Ureter (tissue), 1 donor: ENCODE measurements at places on chromosomes 11 and 22.

GRCh38 chr22:27391092-27391770, 410.3 kb downstream of the MN1 start:
- peak; percentile 60 for DNase-seq

GRCh38 chr11:71488681-71489270, 35.8 kb downstream of the NADSYN1 start:
- no peak for DNase-seq

- DNase-seq, result no peak
Measured at GRCh38 chr11:98871690-98872089, 149.1 kb upstream of the CNTN5 start.

DNA sequence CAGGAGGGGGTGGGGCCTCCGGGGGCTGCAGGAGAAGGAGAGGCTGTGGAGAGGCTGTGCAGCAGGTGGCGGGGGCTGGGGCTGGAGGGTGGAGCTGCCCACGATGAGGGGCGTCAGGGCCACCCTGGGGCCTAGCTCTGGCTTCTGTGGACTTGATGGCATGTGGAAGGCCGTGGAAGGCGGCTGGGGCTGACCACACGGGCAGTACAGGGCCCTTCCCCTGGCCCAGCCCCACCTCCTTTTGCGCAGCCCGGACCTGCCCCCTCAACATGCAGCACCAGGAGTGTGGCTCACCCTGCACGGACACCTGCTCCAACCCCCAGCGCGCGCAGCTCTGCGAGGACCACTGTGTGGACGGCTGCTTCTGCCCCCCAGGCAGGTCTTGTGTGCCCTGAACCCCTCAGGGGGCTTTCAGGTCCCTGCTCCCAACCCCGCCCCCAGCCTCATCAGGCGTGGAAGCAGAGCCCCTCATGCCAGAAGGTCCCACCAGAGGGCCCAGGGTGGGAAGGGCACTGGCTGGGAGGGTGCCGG, 6.1 kb downstream of the MUC5B start:
- no peak for DNase-seq

DNA sequence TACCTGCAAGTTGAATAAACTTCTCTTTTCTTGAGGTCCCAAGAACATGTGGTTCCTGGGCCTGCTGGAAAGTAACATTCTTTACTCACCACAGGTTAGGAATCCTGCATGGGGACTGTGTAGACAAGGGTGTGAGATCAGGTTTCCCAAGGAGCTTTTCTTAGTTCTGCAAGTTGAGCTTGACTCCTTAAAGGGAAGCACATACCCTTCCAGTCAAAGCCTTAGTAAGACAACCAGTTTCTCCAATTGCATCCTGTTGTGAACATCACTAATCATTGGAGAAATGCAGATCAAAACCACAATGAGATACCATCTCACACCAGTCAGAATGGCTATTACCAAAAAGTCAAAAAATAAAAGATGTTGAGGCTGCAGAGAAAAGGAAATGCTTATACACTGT, 48.3 kb upstream of the PAK1 start:
- DNase-seq, result no peak

GRCh38 chr11:15291885-15292284, 177.2 kb downstream of the INSC start:
- no peak for DNase-seq

- no peak for DNase-seq
Measured at GRCh38 chr11:75561426-75562047, 516 bp upstream of the SERPINH1 start.

DNA sequence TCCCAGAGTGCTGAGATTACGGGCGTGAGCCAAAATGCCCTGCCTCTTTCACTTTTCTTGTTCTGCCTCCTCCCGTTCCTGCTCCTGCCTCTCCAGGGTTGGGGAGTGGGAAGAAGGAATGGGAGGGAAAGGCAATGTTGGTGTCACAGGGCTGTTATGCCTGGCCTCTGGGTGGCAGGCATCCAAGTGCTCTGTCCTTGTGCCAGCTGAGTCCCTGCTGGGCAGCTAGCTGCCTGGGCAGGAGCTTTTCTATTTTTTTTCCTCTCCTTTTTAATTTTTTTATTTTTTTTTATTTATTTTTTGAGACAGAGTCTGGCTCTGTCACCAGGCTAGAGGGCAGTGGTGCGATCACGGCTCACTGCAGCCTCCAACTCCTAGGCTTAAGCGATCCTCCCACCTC, 4.1 kb upstream of the SAC3D1 start:
- DNase-seq, result no peak

DNA sequence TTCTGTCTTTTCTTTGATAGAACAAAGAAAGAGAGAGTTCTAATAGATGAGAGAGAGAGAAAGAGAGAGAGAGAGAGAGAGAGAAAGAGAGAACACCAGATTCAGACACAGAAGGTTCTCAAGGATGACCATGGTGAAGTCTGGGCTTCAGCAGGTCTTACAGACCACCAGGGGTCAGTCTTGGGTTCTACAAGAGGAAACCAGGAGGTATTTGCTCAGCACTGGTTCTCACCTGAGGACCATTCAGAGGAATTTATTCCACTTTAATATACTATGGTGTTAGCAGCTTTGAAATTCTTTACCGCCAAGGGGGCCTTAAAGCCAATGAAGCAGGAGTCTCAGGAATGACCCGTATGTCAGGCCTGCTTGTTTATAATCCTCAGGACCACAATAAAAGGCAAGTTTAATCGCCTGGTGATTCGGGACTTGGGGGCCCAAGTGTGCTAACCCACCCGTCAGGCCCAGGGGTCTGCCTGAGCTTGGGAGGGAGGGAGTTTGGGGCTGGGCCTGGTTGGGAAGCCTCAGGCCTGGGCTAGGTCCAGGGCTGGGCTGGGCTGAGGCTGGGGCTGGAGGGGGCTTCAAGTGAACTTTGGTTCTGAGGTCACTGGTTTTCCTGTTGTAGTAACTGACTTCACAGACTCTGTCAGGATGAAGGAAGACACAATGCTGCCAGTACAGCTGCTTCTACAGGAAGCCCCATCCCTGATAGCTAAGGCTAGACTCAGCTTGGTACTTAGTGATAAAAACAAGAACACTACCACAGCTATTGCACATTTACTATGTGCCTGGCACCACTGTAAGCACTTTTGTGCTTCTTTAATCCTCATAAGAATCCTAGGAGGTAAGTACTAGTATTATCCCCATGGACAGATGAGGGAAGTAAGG, 179.2 kb upstream of the ZBED5 start:
- no peak for DNase-seq

- no peak for DNase-seq
Measured at GRCh38 chr11:45289369-45289768, 3.2 kb upstream of the SYT13 start.

- no peak for DNase-seq
Measured at GRCh38 chr11:87870086-87870485, 305.2 kb downstream of the RAB38 start.

DNA sequence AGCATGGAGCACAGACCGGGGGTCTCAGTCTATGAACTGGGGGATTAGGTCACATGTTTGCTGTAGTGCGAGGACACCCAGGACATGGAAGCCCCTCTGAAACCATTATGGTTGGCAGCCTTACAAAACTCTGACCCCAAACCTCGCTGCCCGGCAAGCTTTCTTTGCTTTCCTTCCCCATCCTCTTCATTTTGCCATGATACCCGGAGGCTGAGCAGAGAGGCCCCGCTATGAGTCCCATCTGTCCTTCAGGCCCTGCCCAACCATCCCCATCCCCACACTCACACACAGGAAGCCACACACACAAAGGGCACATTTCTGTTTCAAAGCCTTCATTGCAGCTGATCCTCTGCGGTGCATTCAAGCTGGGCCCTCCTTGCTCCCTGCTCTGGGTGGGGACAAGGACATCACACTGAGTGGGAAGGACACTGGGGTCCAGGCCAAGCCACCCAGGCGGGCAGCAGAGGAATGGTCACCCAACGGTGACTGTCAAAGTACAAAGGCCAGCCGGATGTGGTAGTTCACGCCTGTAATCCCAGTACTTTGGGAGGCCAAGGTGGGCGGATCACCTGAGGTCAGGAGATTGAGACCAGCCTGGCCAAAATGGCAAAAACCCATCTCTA, 176.5 kb downstream of the CTTN start:
- DNase-seq, result no peak

DNA sequence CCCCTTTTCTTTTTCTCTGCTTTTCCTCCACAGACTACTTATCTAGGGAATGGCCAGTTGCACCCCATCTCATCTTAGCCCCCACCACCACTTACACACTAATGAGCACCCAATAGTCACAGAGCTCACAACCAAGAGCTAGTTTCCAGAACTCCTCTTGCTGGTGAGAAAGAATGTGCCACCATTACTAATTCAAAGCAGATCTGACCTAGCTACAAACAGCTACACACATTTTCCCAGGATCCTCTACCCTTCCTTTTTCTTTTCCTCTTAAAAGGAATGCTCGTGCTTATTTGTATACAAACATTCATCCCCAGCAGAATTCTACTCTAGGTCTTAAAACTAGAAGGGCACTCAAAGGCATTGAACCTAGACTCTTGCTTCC, 136.8 kb downstream of the CD44 start:
- no peak for DNase-seq

DNA sequence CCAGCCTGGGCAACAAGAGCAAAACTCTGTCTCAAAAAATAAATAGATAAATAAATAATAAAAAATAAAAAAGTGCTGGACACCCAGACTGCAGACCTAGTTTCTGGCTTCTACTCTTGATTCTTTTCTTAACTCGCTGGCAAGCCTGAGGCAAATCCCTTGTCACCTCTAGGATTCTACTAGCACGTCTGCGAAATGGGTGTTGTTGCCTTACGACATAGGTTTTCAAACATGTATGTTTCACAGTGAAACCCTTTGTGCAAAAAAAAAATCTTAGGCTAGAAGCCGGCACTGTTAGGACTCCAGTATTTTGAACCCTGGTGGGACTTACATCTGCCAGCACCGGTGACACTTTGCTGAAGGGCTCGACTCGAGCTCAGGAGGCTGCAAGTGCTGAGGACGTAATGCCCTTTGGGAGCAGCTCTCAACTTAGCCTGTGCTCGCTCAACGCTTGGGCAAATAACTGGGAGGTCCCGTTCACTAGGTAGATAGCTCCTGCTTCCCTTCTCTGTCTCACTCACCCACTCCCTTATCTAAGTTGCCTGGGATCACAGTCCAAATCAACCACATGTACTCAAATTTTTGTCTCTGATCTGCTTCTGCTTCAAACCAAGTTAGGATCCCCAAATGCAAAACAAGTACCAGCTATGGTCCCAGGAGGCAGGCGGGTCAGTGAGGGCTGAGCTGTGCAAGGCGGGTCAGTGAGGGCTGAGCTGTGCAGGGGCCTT, 34.7 kb upstream of the MYH9 start:
- DNase-seq, result no peak

DNA sequence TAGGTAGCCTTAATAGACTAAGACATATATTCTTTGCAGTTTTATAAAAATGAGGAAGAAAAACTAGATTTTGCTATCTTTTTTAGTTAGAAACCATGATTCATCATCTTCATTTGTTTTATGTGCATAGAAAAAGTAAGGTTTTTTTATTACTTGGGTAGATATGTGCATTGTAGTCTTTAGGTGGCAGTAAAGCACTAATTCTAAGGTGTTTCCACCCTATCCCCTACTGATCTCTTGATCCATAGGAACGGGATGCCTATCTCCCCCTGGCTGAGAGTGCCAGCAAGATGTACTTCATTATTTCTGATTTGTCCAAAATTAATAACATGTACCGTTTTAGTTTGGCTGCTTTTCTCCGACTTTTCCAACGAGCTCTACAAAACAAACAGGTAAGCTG, 148.1 kb downstream of the DYNC2H1 start:
- DNase-seq, result no peak

DNA sequence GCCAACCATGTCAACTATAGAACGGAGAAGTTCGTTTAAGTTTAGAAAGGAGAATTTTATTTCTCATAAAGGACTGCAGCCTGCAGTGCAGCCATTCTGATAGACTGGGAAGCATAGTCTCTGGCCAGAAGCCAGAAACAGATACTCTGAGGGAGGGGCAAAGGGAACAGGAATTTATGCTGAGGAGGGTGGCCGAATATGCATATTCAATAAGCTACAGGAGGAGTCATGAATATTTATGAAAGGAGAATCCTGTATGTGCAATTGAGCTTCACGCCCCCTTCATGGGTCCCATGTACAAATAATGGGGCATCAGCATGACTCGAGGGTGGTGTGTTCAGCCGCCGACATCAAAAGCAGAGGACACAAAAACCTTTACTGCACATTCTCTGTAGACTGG, 199.9 kb downstream of the CWF19L2 start:
- DNase-seq, result no peak

DNA sequence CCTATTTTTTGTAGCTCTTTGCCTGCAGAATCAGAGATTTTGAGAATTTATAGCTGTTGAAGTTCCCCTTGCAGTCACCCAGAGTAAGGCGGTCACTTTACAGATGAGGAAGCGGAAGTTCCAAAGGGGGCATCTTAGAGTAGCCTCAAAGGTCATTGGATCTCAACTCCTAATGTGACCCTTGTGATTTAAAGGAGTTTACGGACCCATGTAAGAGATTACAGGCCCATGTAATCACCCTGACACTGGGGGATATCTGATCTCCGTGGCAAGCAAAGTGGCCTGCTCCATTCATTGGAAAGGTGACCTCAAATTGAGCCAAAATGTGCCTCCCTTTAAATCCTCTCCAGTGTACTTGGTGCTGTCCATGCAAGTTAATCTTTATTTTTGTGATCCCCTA, 15.7 kb downstream of the P2RX3 start:
- no peak for DNase-seq

GRCh38 chr22:25223269-25223850, 3.9 kb downstream of the CRYBB2 start:
- DNase-seq, result no peak

- no peak for DNase-seq
Measured at GRCh38 chr11:132605825-132606570, 926.3 kb downstream of the OPCML start.

DNA sequence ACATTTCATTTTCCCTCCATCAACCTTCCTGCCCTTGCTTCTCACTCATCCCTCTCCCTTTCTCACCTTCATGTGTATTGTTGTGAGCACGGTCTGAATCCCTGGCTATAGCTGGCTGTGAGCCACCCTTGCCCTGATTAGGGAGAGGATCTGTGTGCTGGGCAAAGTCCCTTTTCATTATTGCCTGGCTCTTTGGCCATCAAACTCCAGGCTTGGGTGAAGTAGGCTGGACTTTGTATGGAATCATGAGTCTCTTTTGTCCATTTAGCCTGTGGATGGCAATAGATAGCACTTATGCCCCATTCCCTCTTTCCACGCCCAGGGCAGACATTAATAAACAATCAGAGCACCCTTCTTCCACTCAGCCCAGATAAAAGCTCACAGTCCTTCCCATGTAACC, 6.7 kb downstream of the MYO18B start:
- DNase-seq, result no peak

- DNase-seq, result no peak
Measured at GRCh38 chr22:27642104-27642800, 159.3 kb downstream of the MN1 start.

DNA sequence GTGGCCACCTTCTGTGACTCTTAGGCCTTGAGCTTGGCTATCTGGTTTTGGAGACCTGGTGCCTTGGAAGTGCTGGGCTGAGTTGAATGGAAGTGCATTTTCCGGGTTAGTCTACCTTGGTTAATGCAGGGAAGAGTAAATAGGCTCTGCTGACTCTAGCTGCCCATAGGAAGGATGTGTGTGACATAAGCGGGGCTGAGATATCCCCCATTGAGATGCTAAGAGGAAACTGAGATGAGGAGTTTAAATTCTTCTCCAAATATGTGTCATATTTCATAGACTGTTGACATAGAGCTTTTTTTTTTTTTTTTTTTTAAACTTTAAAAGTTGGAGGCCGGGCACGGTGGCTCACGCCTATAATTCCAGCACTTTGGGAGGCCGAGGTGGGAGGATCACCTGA, 30.8 kb downstream of the ZNRF3 start:
- no peak for DNase-seq
